ENCODE measurements at places on chromosomes 3 and 15. TPM values are rescaled to one million over a fixed set of nuclear protein-coding genes. Genes with fewer than 3 reads are reported as not detected.

PYDC2 gene
- not detected for total RNA-seq

DNA sequence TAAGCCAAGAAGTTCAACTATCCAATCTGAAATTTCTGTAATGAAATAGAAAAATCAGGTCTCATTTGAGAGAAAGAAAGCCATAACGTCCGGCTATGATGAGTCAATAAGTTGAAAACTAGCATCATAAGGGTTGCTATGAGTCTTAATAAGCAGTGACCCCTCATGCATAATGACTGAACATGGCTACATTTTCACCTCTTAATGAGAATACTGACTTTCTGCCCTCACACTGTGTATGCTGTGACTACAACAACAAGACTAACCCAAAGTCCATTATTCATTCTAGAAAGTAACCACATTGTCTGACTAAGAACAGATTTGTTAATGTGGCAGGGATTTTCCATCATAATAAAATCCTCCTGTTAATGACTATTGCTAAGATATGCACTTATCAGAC is 884.0 kb upstream of the CADM2 start:
- no peak overlapping the region for H3K4me3 ChIP-seq
- no peaks in the 10 kb centered on the region for H3K36me3 ChIP-seq
- H3K4me1 ChIP-seq, result no peaks in the 10 kb centered on the region
- no peak for DNase-seq
- no peak overlapping the region for H3K27ac ChIP-seq
- H3K27me3 ChIP-seq, result no peaks in the 10 kb centered on the region

- no peak overlapping the region for H3K27ac ChIP-seq
- no peaks in the 10 kb centered on the region for H3K36me3 ChIP-seq
- H3K4me1 ChIP-seq, result peaks cover 22% of the 10 kb centered on the region
- H3K27me3 ChIP-seq, result no peaks in the 10 kb centered on the region
- H3K4me3 ChIP-seq, result no peak overlapping the region
These were observed 655.9 kb downstream of the RBMS3 start for GRCh38 chr3:29936766-29937165.

CACNA2D3 gene
- not detected for total RNA-seq

- H3K4me1 ChIP-seq, result no peaks in the 10 kb centered on the region
- H3K36me3 ChIP-seq, result no peaks in the 10 kb centered on the region
- DNase-seq, result peak; percentile 40
These were observed 93.6 kb downstream of the TBC1D2B start for GRCh38 chr15:77983708-77984445.

DNA sequence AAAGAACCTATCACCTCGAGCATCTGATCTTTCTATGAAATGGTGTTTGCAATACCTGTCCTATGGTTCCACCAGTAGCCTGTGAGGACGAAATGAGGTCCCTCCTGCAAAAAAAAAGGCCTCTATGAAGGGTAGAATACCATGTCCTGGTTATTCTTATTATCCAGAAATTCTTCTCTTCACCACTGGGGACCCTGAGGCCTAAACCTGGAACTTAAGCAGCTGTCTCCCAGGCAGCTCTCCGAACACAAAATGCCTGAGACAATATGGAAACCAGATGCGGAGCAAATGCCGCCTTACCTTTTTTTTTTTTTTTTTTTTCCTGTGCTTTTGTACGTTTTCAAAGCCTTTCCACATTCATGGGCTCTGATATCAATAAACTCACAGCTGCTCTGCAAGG is 62.1 kb upstream of the WNT5A start:
- H3K4me3 ChIP-seq, result no peak overlapping the region
- no peaks in the 10 kb centered on the region for H3K27me3 ChIP-seq

GRCh38 chr3:171458864-171459136 is 1.4 kb downstream of the TNIK start:
- no peaks in the 10 kb centered on the region for H3K36me3 ChIP-seq
- no peak overlapping the region for H3K27ac ChIP-seq
- H3K4me3 ChIP-seq, result no peak overlapping the region
- no peak for DNase-seq
- H3K4me1 ChIP-seq, result peaks cover 7% of the 10 kb centered on the region

- no peaks in the 10 kb centered on the region for H3K36me3 ChIP-seq
- no peak for DNase-seq
- no peak overlapping the region for H3K27ac ChIP-seq
- H3K27me3 ChIP-seq, result no peaks in the 10 kb centered on the region
- H3K4me1 ChIP-seq, result no peaks in the 10 kb centered on the region
- H3K4me3 ChIP-seq, result no peak overlapping the region
These were observed 5.8 kb downstream of the C3orf20 start for GRCh38 chr3:14680716-14681115.

DNA sequence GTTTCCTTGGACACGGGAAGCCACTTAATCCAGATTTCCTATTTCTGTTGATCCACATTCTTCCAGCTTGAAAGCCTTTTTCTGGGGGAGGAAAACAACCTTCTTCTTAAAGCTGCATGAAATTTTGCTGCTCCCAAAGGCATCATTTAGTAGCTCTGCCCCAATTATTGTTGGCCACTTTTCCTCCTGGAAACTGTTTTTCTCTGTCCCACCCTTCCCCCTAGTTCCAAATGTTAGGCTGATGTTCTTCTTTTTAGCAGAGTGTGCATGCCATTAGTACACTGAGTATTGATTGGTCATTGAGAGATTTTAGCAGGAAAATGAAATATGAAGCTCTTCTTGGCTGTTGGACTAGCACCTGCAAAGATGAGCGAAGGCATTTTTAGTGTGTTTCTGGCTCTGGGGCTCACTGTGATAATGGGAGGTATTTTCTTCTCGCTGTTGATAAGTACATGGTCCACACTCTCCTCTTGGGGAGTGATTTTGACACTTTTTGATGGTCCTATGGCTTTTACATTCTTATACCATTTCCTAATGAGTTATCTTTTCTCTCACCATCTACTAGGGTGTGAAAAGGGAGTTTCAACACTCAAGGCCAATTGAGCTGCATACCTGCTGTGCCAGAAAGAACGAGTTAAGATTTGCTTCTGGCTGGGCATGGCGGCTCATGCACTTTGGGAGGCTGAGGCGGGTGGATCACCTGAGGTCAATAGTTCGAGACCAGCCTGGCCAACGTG is 200.5 kb downstream of the PTPRG start:
- no peaks in the 10 kb centered on the region for H3K27me3 ChIP-seq
- H3K27ac ChIP-seq, result no peak overlapping the region
- no peak overlapping the region for H3K4me3 ChIP-seq
- H3K36me3 ChIP-seq, result no peaks in the 10 kb centered on the region
- DNase-seq, result no peak
- H3K4me1 ChIP-seq, result no peaks in the 10 kb centered on the region

GRCh38 chr3:119974656-119975055 is 119.6 kb downstream of the GSK3B start:
- H3K27me3 ChIP-seq, result no peaks in the 10 kb centered on the region
- H3K36me3 ChIP-seq, result no peaks in the 10 kb centered on the region
- no peak overlapping the region for H3K27ac ChIP-seq
- H3K4me3 ChIP-seq, result no peak overlapping the region
- no peaks in the 10 kb centered on the region for H3K4me1 ChIP-seq

GRCh38 chr3:180294282-180295027 is 257.7 kb upstream of the PEX5L start:
- no peaks in the 10 kb centered on the region for H3K27me3 ChIP-seq
- DNase-seq, result no peak
- H3K4me3 ChIP-seq, result no peak overlapping the region
- no peak overlapping the region for H3K27ac ChIP-seq

DNA sequence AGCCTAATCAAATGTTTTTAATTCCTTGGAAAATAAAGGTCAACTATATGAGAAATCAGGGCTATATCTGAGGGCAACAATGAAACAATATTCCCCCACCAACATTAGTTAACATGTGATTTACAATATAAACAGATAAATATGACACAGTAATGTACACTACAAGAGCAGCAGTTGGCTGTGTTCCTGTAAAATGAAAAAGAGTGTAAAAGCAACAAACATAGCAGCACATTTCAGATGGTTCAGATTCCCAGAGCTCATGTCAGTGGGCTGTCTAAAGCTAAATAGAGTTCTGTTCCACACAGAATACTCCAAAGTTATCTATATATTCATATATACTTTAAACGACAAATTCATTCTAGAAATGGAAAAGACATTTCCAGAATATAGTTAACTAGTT is 42.6 kb downstream of the ANKRD28 start:
- H3K36me3 ChIP-seq, result peaks cover 89% of the 10 kb centered on the region
- no peaks in the 10 kb centered on the region for H3K27me3 ChIP-seq
- no peak overlapping the region for H3K27ac ChIP-seq
- H3K4me3 ChIP-seq, result no peak overlapping the region
- no peak for DNase-seq

FRMD5 gene
- 10.5 TPM for total RNA-seq

DNA sequence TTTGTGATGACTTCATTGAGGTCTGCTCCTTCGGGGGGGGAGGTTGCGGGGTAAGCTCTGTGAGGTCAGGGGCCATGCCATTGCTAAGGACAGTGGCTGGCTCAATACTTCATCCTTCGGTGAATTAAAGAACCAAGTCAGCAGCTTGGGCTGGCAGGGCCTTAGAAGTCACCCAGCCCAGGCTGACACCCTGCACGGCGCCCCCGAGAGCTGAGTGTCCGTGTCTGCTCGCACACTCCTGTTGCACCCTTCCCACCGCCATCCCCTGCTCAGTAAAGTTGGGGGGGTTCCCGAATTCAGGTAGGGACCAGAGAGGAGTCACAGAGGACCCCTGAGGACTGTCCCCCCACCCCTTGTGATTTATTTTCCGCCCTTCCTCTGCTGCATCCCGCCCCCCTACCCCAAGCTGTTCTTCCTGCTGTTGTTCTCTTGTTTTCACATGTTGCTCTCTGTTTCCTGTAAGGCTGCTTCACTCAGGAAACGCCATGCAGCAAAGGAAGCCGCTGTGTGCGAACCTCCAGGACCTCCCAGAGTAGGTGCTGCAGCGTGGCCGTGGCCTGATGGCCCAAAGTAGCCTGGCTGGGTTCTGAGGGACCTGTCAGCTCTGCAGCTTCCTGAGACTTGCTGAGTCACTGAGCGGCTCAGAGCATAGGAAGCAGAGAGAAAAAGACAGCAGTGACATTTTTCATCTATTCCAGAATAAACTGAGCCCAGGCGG is 14.4 kb downstream of the EFCC1 start:
- peaks cover 75% of the 10 kb centered on the region for H3K4me1 ChIP-seq
- DNase-seq, result no peak
- no peaks in the 10 kb centered on the region for H3K36me3 ChIP-seq
- peak overlapping the region; percentile 13 for H3K27ac ChIP-seq

CASR gene
- not detected for total RNA-seq

DNA sequence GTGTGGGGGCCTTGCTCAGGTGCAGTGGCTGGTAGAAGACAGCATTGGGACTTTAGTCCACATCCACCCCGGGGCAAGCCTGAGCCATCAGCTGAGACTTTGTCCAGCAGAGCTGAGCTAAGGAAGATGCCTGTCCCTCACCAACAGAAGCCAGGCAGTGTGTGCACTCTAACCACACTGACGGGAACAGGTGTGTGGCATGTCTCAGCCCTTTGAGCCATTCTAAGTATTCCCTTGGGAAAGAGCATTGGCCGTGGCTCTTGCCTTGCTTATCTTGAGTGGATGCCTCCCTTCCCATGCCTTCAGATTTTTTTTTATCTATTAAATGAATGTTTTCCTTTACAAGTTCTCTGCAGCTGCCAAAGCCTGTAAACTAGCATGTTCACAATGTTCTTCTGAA is 3.5 kb downstream of the GABRA5 start:
- no peak for DNase-seq
- no peak overlapping the region for H3K27ac ChIP-seq
- H3K36me3 ChIP-seq, result no peaks in the 10 kb centered on the region
- peaks cover 15% of the 10 kb centered on the region for H3K27me3 ChIP-seq
- no peaks in the 10 kb centered on the region for H3K4me1 ChIP-seq

GRCh38 chr3:58366699-58367098 is 34.0 kb downstream of the PXK start:
- no peak overlapping the region for H3K27ac ChIP-seq
- H3K4me1 ChIP-seq, result no peaks in the 10 kb centered on the region
- no peaks in the 10 kb centered on the region for H3K36me3 ChIP-seq
- no peak overlapping the region for H3K4me3 ChIP-seq
- H3K27me3 ChIP-seq, result no peaks in the 10 kb centered on the region
- no peak for DNase-seq
